ENCODE measurements at places on chromosomes 12 and 14.
A peak's percentile ranks its signal among the peaks of the same experiment; 100 is the strongest.

DNA sequence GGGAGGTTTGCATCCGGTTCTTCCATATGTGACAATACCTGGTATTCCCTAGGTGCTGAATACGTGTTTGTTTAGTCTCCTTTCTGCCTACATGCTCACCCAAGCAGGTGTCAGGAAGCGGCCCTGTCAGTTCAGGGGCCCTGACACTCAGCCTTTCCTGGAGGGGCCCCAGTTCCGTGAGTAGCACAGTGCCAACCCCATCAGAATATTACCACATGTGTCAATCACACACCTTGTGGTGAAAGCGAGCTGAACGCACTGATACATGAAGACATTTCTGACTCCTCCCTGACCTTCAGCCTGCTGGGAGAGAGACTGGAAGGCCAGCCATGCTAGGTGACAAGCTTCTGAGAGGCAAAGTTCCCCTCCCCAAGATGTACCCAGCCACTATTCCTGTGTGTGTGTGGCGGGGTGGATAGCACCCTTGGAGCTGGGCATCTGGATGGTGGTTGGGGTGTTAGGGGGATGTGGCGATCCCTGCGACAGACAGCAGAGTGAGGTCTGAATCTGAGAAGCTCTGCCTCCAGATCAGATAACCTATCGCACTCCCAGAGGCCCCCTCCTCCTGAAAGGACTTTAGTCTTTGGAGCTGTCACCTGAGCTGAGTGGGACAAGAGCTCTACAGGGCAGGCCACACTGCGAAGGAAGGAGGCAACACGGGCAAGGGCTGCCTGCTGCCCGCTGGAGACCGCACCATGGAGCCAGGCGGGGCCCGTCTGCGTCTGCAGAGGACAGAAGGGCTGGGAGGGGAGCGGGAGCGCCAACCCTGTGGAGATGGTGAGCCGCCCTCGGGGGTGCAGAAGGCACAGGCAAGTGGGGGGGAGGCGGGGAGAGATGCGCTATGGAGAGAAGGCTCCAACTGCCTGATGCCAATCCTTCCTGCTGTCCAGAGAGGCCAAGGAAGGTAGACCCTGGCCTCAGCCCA, at the start of gene SOAT2:
TSS of gene SOAT2 (plus strand) at position 604 of the 925 bp plus-strand sequence. CDS start at position 696, 92 bp downstream.
- no peak for DNase-seq

GRCh38 chr14:44291366-44291915, 215.6 kb downstream of the FSCB start:
- no peak for DNase-seq

- no peak for DNase-seq
Measured at GRCh38 chr14:28767853-28768741, 1.5 kb downstream of the FOXG1 start.

DNA sequence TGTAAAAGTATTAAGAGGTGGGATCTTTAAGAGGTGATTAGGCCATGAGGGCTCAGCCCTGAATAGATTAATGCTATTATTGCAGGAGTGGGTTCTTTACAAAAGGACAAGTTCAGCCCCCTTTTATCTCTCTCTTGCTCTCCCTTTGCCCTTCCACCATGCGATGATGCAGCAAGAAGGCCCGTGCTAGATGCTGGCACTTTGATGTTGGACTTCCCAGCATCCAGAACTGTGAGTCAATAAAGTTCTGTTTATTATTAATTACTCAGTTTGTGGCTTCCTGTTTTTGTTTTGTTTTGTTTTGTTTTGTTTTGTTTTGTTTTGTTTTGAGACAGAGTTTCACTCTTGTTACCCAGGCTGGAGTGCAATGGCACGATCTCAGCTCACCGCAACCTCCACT, 10.1 kb downstream of the RNASE1 start:
- DNase-seq = no peak

DNA sequence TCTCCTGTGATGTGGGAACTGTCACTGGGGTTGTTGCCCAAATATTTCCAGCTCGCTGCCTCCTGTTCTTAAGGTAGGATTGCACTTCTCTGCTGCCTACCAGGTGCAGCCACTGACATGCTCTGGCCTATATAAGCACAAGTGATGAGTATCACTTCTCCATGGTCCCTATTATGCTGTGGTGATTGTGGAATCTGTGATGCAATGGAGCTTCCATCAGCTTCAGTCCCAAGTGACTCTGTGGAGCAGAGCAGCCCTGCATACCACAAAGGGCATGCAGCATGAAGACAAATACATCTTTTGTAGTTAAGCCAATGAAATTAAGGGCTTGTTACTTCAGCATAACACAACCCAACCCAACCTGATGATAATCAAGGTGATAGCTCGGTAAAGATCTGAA, 43.5 kb downstream of the CKAP4 start:
- DNase-seq = no peak

- DNase-seq = no peak
Measured at GRCh38 chr14:93855737-93856136, 67.5 kb upstream of the PRIMA1 start.

- DNase-seq = no peak
Measured at GRCh38 chr14:77148510-77149231, 7.1 kb upstream of the ZDHHC22 start.

GRCh38 chr14:44170101-44170500, 337.0 kb downstream of the FSCB start:
- no peak for DNase-seq

DNA sequence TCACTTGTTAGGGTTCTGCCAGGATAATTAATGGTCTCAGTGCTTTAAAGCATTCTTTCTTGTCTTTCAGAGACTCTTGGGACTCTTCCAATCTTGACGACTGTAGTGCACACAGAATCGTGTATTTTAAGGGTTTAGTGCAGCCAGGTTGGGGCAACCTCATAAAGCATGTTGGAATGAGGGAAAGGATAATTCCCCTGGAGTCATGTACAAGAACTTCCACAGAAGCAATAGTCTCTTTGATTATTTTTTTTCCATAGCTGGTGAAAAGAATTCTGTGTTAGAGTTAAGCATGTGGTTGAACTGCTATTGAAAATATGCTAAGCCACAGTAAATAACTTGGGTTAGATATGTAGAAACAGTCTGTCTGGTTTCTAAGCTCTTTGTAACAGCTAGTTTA, 246.8 kb upstream of the DAAM1 start:
- no peak for DNase-seq

DNA sequence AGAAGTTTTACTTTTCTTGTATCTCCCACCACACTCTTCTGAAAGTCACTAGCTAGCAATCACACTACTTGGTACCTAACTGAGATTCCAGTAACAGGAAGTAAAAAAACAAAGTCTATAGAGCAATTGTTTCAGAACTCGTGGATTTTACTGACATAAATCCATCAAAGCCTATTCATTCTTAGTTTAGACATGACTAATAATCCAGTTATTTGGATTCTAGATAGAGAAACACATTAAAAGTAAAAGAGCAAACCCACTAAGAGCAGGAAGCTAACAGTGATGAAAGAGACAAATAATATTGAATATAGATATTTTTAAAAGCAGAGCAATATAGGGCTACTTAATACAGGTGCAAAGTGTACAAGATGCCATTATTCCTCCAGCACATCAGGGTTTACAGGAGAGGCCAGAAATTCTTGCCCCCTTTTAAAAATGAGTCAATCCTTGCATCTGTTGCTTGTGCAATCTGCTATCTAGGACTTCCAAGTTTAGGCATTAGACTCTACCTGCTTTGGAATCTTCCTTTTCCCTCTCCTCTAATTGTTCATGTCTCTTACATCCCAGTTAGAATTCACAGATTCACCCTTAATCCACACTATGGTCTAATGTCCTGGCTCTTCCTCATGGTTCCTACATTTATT, 6.0 kb downstream of the HEATR5A start:
- no peak for DNase-seq

- DNase-seq = no peak
Measured at GRCh38 chr12:103160622-103161021, 203.1 kb downstream of the ASCL1 start.

GRCh38 chr12:62466018-62466593, 520 bp upstream of the MON2 start:
- peak; percentile 62 for DNase-seq

DNA sequence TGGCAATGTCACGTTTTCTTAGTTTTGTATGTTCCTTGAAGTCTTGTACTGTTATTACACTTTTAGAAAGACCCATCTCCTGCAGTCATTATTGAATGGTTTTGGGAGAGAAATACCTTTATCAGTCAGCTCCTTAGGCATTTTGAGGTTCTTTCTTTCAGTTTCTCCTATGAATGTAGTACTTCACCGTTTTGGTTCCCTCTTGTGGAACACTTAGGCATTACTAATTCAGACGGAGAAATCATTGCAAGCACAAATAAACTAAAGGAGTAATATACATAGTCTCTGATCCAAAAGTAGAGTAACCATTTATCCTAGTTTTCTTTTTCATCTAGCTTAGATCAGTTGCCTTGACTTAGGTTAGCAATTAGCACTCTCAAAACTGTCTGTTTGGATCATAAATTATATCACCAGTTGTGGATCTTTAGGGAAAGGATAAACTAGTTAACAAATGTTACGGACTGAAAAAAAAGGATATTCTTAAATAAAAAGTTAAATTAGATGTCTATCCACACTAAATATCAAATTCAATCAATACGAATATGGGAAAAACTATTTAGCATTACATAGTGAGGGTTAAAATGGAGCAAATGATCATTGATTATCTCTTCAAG, 1538.3 kb upstream of the SEL1L start:
- peak; percentile 47 for DNase-seq

DNA sequence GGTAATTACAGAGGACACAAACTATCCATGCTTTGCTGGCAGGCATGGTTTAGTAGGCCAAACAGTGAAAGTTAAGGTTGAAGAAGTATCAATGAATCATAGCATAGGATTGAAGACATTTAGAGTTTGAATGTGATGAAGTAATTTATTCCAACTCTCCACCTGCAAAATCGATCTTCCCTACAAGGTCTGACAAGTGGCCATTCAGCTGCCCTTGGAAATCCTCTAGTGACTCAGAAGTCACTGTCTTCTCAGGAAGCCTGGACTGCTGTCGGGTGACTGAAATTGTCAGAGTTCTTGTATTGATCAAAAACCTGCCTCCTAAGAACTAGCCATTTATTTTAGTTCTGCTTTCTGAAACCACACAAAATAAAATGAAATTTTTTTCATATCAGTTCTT, 17.7 kb upstream of the STXBP6 start:
- no peak for DNase-seq

DNA sequence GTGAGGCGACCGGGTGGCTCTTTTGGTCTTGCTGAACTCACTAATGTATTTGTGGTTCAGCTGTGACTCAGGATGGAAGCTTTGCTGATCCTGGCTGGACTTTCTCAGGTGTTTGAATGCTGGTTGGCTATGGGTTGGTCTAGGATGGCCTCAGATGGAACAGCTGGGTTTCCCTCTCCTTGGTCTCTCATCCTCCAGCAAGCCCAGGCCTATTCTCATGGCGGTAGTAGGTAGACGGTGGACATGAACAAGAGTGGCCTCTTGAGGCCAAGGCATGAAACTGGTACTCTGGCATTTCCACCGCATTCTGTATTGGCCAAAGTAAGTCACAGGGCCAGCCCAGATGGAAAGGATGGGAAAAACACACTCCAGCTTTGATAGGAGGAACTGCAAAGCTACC, 11.8 kb upstream of the POLR3B start:
- no peak for DNase-seq

DNA sequence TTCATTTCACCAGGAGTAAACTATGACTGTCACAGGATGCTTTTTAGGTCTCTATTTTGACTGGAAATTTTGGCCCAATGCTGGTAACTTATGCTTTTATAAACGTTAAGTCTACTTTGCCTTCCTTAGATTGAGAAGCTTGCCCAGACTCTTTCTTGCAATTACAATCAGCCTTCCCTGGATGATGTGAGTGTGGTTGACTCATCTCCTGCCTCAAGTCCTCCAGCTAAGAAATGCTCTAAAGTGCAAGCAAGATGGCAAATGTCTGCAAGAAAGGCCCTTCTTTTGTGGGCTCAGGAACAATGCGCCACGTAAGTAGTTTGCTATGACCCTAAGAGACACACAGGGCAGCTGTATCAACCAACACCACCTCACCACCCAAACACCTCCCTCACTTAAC, 96.9 kb downstream of the SYNE2 start:
- no peak for DNase-seq

DNA sequence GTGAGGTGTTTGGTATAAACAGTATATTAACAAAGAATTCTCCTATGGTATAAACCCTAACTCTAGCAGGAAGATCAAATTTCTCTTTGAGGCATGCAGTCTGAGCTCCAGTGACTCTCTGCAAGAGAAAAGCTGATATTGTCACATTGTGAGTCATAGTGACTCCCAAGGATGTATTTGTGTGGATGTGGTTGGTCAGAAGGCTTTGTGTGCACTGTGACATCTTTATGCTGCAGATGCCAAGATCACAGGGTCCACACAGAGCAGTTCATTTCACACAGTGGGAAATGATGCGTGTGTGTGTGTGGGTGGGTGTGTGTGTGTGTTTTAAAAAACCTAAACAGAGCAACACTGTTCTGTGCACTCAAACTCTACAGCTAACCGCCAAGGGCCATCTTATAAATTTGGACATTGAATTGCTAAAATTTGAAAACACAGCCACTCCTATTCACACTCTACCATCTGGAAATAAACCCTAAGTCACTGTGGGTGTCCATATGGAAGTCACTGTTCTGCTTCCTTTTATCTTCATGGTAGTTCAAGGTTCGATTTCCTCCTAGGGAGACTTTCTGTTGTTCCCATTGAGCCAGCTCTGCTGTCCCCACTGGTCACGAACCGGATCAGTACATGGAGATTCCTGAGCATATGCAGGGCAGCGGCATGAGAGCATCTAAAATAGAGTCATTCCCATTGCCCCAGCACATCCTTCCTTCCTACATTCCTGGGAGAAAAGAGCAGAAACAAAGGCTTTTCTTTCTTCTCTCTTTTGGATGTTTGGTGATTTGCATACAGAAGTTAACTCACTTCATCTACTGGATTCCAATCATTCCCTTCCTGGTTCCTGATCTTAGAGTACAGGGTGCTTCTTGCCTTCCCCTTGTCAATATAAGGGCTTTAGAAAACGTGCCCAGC, 727.6 kb downstream of the DIO2 start:
- DNase-seq = no peak

DNA sequence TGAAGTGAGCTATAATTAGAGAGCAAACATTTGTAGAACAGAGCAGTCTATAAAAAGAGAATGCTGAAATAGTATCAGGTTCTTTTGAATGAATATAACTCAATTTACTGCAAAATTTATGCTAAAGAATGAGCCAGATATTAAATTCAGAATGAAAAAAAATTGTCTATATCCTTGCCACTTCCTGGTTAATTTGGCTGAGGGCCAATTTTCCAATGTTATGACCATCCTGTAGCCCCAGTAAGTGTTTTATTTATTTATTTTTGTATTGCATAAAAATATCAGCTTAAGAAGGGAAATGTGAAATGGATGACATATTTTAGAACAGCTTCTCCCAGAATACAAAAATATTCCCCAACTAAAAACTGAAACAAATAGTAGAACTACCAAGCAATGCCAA, 263.4 kb downstream of the SOX5 start:
- DNase-seq = no peak

Measured in NAMALWA (cell line).